Posterior cingulate gyrus (tissue), 11 donors: ENCODE measurements at places on chromosomes 7 and 10.

DNA sequence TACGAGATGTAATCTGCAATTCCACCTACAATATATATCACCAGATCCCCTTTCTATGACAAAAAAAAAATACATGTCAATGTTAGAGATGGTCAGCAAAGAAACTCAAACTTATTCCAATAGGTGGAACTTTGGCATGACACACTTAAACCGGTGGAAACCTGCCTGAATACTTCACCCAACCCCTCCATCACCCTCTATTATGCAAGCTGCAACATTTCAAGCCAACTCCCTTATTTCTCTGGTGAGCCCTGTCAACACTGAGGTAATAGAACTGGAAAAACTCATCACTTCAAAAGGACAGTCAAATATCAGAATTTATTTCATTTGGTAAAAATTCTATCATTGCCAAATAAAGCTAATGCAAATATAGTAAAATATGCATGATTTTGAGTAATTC, 3.6 kb downstream of the ZNF438 start:
- no peak for DNase-seq

DNA sequence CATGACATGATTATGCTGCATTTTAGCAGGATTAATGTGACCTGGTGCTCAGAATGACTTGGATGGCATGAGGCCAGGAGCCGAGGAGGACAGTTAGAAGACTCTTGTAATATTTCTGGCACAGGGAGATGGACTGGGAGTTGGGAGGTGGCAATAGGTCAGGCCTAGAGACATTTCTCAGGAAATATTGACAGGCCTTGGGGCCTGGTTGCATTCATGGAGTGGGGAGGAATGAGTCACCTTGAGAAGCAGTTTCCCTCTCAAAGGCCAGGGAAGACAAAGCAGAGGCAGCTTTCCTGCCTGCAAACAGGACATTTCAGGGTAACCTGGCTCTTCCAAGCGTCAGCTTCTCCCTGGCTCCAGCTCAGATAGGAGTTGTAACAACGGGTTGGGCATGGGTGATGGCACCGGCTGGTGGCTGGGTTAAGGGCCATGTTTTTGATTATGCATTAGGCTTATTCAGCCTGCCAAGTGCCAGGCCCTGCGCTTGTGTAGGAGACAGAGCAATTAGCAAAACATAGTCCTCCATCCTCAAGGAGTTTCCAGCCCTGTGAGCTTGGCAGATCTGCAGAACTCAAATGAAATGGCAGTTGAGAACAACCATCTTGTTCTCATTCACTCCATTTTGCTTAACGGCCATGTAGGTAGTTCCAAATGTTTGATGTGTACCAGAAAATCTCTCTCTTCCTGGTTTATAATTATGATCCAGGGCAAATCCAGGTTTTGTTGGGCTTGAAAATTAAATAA, 38.2 kb downstream of the HK1 start:
- DNase-seq = no peak

DNA sequence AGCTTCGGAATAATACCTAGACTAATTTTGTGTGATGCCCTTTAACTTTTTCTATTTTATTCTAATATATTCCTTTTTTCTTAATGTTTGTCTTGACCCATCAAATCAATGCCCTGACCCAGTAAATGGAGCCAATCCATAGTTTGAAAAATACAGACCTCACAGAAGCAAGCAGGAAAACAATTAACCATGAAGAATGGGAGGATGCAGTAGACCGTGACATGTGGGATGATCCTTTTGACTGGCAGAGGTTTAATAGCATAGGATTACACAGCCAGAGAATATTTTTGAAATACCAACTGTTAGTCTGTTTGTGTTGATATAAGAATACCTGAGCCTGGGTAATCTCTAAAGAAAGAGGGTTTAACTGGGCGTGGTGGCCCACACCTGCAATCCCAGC, 142.6 kb upstream of the NEBL start:
- DNase-seq = no peak

GRCh38 chr7:40959955-40960354, 742.9 kb downstream of the INHBA start:
- no peak for DNase-seq

- no peak for DNase-seq
These were observed 86.5 kb upstream of the NMT2 start for GRCh38 chr10:15254808-15255648.

DNA sequence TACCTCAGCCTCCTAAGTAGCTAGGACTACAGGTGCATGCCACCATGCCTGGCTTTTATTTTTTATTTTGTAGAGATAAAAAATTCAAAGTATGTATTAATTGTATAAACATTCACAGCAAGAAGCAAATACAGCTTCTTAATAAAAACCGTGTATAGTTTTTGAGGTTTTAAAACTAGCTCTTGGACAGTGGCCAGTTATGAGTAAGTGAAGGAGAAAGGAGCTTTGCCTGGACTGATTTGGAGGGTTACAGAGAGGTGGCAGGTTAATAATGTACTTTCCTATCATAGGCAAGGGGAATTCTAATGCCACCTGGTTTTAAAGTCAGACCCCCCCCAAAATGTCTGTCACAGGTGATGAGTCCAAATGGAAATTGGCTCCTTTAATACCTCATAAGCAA, 43.4 kb downstream of the ZNRF2 start:
- no peak for DNase-seq
